ENCODE measurements at places on chromosomes 4 and X. TPM values are rescaled to one million over a fixed set of nuclear protein-coding genes. Genes with fewer than 3 reads are reported as not detected.

ZNF711 gene
- 3.5 TPM for total RNA-seq

LNX1 gene
- total RNA-seq: not detected

FGF2 gene
- total RNA-seq: 0.10 TPM

RTL5 gene
- 2.9 TPM for total RNA-seq

USP38 gene
- total RNA-seq: 24.9 TPM

PF4V1 gene
- not detected for total RNA-seq

RNF175 gene
- not detected for total RNA-seq

PARM1 gene
- 6.7 TPM for total RNA-seq

SYNPO2 gene
- 0.24 TPM for total RNA-seq

- no peak overlapping the region for H3K27ac ChIP-seq
- peaks cover 13% of the 10 kb centered on the region for H3K27me3 ChIP-seq
- no peak overlapping the region for H3K4me3 ChIP-seq
Observed at GRCh38 chr4:5967783-5968182, 50.4 kb downstream of the C4orf50 start.

DNA sequence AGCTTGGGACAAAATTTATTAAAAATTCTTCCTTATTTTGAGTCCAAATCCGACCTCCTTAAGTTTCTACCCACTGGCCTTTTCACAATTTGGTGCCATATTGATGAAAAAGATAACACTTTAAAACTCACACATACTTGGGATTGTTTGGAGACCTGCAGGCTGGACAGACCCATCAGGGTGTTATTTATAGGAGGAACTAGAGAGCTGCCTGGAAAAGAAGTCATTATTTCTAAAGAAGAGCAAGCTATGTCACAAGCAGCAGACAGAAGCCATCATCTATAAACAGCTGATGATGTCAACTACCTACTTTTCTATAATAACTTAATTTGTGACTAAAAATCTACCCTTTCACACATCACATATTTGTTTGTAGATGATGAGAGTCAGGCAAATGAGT, 56.2 kb downstream of the COX18 start:
- H3K4me3 ChIP-seq: no peak overlapping the region
- no peaks in the 10 kb centered on the region for H3K4me1 ChIP-seq
- H3K27me3 ChIP-seq: peaks cover 12% of the 10 kb centered on the region
- no peak for DNase-seq

- peaks cover 26% of the 10 kb centered on the region for H3K4me1 ChIP-seq
- no peaks in the 10 kb centered on the region for H3K36me3 ChIP-seq
- H3K27ac ChIP-seq: no peak overlapping the region
Observed at GRCh38 chrX:13164611-13165010, 120.2 kb upstream of the FAM9C start.

DNA sequence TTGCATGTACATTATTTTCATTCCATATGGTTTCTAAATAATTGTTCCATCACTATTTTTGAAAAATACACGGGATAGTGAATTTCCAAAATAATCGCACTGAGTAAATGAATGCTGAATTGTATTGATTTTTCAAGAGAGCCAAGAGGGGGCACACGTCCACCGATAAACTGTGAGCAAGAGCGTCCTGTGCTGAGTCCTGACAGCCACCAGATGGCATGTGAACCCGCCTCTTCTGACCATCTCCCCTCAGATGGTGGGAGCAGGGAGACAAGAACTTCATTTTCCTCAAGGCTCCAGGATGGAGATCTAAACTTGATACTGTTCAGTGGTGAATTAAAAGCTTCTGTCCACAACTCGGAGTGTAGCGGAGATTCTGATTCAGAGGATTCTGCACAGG, 30.6 kb upstream of the IL9R start:
- H3K27me3 ChIP-seq: no peaks in the 10 kb centered on the region
- no peak overlapping the region for H3K27ac ChIP-seq
- H3K4me1 ChIP-seq: no peaks in the 10 kb centered on the region
- peaks cover 2% of the 10 kb centered on the region for H3K36me3 ChIP-seq
- no peak for DNase-seq
- no peak overlapping the region for H3K4me3 ChIP-seq

DNA sequence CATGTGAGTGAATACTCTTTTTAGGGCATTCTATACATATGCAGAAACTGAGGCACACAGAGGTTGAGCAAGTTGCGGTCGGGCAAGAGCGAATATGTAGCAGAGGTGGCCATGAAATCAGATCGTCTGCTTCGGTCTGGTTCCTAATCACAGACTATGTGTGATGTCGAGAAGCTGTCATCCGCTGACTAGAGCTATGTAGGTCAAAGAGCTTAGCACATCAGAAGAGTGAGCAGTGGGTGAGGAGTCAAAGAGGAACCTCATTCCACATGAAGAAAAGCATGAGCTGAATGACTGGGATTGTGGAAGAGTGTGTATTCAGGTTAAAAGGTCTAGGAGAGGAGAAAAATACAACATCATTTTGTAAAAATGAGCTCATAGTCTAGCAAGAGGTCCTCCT, 19.0 kb downstream of the GAB3 start:
- no peak for DNase-seq
- H3K4me1 ChIP-seq: peaks cover 63% of the 10 kb centered on the region
- no peak overlapping the region for H3K27ac ChIP-seq
- H3K4me3 ChIP-seq: no peak overlapping the region
- peaks cover 1% of the 10 kb centered on the region for H3K36me3 ChIP-seq

DNA sequence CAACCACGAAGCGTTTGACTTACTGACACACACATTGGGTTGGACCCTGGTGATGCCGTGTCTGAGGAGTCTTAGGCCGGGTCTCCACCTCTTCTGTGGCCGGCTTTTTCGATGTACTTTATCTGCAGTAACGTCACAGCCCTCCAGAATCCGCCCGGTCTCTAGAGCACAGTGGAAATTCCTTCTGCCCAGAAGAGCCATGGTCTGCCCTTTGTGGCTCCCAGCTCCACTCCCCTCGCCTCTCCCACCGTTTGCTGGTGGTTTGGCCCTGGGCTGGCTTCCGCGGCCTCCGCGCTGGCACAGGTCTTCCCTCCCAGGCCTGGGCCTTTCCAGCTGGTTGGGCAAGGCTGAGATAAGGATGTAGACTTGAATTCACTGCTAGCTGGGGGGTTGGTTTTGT, 4.3 kb downstream of the MAEA start:
- peak overlapping the region; percentile 33 for H3K4me3 ChIP-seq
- peaks cover 26% of the 10 kb centered on the region for H3K36me3 ChIP-seq
- peaks cover 55% of the 10 kb centered on the region for H3K4me1 ChIP-seq
- no peak for DNase-seq

DNA sequence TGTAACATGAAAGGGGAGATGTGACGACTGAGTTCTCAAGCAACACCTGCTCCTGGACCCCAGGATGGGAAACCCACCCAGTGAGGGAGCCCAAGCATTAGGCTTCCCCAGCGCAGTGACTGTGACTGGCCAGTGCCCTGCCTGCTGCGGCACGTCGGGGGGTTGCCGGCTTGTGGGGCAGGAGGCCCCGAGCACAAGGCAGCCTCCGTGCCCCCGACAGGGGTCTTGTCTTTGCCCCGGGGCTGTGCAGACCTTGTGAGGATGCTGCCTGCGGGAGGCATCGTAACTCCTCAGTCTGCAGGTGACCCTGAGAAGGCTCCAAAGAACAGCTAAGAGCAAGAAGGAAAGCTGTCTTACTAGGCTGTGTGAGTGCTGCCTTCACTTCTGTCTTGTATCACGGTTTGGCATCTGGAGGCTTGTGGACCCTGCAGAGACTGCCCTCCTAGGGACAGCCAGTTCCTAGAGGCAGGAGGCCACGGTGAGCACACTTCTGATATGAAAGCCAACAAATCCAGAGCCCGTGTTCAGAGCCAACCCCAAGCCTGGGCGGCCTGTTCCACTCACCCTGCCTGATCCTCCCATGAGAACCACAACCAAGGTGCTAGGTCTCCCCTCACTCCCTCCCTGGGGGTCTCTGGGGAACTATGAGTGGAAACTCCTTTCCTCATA, 47.7 kb downstream of the FGFRL1 start:
- H3K4me1 ChIP-seq: peaks cover 15% of the 10 kb centered on the region
- no peak overlapping the region for H3K27ac ChIP-seq
- H3K36me3 ChIP-seq: no peaks in the 10 kb centered on the region
- H3K4me3 ChIP-seq: no peak overlapping the region

GRCh38 chr4:20318909-20319277, 67.2 kb downstream of the SLIT2 start:
- H3K4me3 ChIP-seq: no peak overlapping the region
- no peaks in the 10 kb centered on the region for H3K36me3 ChIP-seq
- DNase-seq: no peak
- no peaks in the 10 kb centered on the region for H3K27me3 ChIP-seq
- no peak overlapping the region for H3K27ac ChIP-seq

DNA sequence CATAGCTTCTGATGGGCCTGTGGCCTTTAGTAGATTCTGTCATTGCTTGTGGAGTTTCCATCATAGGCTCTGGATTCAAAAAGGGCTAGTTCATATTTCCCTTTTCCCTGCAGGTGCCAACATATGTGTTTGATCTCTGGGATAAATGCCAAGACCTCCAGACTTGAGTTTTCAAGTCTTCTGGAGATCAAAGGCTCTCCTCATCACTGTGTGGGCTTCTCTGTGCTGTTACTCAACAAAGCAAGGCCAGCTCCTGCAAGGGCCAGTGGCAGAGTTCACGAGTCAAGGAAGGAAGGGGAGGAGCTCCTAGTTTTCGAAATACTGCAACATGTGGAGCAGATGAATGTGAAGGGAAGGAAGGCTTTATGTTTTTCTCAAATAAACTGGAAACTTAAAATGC, 62.7 kb upstream of the SCML1 start:
- H3K4me1 ChIP-seq: no peaks in the 10 kb centered on the region
- H3K27me3 ChIP-seq: no peaks in the 10 kb centered on the region
- no peak for DNase-seq
- no peak overlapping the region for H3K27ac ChIP-seq

GRCh38 chr4:156966836-156967235, 4.8 kb downstream of the PDGFC start:
- no peak overlapping the region for H3K27ac ChIP-seq
- H3K36me3 ChIP-seq: no peaks in the 10 kb centered on the region
- H3K4me3 ChIP-seq: no peak overlapping the region
- H3K27me3 ChIP-seq: peaks cover 19% of the 10 kb centered on the region
- DNase-seq: no peak

- H3K27me3 ChIP-seq: no peaks in the 10 kb centered on the region
- no peak overlapping the region for H3K27ac ChIP-seq
- H3K36me3 ChIP-seq: peaks cover 63% of the 10 kb centered on the region
- H3K4me3 ChIP-seq: no peak overlapping the region
- DNase-seq: no peak
- H3K4me1 ChIP-seq: no peaks in the 10 kb centered on the region
Observed at GRCh38 chr4:75919920-75920319, 17.7 kb upstream of the PPEF2 start.

DNA sequence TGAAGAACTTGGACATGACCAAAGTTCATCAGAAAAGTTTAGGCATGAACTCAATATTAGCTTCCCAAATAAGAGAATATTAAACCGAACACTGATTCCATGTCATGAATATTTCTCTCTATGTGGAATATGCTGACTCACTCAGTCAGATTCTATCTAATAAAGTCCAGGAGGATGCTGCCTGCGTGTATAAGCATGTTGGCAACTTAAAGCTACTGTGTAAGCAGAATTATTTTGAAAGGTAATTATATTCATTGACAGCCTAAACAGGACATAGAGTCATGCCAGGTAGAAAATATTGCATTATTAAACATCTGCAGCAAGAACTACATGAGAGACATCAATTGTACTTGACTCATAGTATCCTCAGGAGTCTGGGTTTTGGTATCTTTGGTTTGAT, 367.9 kb upstream of the SPOCK3 start:
- no peaks in the 10 kb centered on the region for H3K4me1 ChIP-seq
- DNase-seq: no peak
- no peak overlapping the region for H3K27ac ChIP-seq
- no peak overlapping the region for H3K4me3 ChIP-seq
- H3K27me3 ChIP-seq: no peaks in the 10 kb centered on the region
- no peaks in the 10 kb centered on the region for H3K36me3 ChIP-seq

DNA sequence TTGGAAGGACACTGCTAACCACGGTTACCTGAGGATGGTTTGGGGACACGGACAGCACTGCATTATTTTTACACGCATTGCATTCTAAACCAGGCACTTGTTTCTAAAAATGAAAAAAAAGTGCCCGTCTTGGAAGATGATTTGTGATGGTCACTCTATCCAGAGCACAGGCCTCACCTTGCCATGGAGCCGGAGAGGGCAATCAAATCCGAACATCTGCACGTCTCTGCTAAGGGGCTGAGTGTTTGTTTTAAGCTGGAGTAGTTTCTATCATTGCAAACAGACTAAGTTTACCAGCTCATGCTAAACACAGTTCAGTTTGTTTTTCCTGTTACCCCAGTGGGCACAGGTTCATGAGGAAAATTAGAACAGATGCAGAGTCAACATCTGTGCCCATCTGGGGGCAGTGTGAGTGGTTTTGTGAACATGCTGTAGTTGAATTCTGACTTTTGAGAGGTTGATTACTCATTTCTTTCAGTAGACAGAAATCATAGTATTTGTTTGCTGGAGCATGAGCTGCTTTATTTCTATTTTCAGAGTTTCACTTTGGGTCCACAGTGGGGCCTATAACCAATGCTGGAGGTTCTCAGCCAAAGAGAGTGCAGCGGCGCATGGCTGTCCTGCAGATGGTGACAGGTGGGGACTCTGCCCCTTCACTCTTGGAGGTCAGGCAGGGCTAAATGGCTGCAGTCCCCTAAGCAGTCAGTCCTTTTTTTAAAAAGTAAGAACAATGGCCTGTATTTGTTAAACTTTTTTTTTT, 65.4 kb upstream of the ENPP6 start:
- peak overlapping the region; percentile 66 for H3K4me3 ChIP-seq
- no peak for DNase-seq
- no peaks in the 10 kb centered on the region for H3K36me3 ChIP-seq
- H3K4me1 ChIP-seq: peaks cover 73% of the 10 kb centered on the region

GRCh38 chrX:136689436-136689835, 41.5 kb downstream of the CD40LG start:
- no peak overlapping the region for H3K4me3 ChIP-seq
- no peaks in the 10 kb centered on the region for H3K27me3 ChIP-seq
- DNase-seq: no peak
- peaks cover 46% of the 10 kb centered on the region for H3K4me1 ChIP-seq

DNA sequence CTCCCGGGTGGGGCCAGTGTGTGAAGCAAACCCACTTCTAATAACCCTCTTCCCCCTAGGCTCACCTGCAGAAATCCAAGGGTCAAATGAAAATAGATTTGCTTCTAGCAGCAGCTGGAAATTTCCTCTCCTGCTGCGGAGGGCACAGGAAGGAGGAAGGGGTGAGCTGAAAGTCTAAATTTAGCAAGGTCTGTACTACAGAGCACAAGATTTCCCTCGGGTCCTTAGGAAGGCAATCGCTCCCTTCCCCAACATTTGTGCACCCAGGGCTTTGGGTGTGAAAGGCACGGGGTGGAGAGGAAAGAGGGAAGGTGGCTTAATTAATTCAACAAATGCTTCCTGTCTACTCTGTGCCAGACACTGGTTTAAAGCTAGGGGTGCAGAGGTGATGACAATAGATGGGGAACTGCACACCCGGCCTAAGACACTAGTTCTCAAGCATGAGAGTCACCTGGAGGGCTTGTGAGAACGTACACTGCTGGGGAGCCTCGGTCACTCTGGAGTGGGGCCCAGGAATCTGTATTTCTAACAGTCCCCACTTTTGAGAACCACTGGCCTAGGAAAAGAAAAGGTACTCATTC, 204.4 kb downstream of the NSUN7 start:
- no peak overlapping the region for H3K27ac ChIP-seq
- H3K27me3 ChIP-seq: no peaks in the 10 kb centered on the region
- H3K36me3 ChIP-seq: no peaks in the 10 kb centered on the region
- DNase-seq: no peak
- H3K4me1 ChIP-seq: no peaks in the 10 kb centered on the region

- peaks cover 20% of the 10 kb centered on the region for H3K36me3 ChIP-seq
- H3K27me3 ChIP-seq: no peaks in the 10 kb centered on the region
- H3K4me1 ChIP-seq: peaks cover 58% of the 10 kb centered on the region
- peak overlapping the region; percentile 94 for H3K4me3 ChIP-seq
- DNase-seq: no peak
Observed at GRCh38 chr4:80073473-80074008, 512 bp upstream of the ANTXR2 start.

All from activated B cell treated with CpG ODN at 0.5 μM for 24 hours (primary cell).